ENCODE measurements at places on chromosomes 2 and 18.

- no peak for DNase-seq
Measured at GRCh38 chr18:6254456-6254855, 160.3 kb downstream of the L3MBTL4 start.

- no peak for DNase-seq
Measured at GRCh38 chr2:49177194-49177593, 22.9 kb upstream of the FSHR start.

DNA sequence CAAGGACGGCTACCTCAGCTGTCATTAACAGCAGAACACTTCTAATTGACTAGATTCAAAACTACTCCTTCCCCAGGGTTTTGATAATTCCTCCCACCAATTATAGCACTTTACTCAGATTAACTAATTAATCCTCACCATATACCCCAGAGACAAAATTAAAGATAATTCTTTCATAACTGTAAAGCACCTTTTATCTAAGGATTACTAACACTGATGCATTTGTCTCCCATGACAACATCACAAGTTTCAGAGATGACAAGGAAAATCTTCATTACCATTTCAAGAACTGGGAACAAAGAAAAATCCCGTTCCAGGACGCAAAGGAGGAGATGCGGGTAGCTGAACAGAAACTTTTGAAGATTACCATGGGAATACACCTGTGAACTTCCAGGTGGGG lies 129.4 kb upstream of the ITGA6 start:
- DNase-seq = no peak

DNA sequence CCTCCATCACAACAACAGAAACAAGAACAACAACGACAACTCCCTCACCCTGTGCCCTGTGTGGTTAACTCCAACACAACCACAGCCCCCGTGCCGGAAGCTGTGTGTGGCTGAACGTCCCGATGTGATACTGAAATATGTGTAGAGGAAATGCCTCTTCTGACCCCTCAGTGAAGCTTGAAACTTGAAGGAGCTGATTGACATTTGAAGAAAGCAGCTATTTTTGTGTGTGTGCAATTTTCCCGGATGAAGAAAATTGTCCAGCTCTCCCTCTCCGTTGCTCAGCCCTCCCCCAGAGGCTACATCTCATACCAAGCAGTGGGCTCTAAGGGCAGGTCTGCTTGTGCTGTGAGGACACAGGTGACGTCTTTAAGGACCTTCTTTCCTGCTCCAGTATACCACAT lies 173.8 kb downstream of the ICOS start:
- DNase-seq = peak; percentile 6

DNA sequence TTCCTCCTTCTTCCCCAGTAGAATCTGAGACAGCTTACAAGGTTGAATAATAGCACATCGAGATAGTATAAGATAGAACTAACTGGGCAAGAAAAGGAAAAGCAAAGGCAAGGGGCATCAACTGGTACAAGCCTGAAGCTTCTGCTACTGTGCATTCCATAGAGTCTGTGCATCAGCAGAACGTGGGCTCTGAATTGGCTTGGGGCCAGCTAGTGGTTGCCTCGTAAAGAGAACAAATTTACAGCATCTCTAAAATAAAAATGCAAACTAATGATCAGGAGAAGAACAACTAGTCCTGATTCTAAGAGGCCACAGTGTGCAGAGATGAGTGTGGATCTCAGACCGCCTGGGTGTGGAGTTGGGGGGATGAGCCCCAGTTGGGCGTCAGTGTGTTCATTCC lies 36.6 kb downstream of the UPP2 start:
- no peak for DNase-seq
